ENCODE measurements at places on chromosomes 16 and 17.

DNA sequence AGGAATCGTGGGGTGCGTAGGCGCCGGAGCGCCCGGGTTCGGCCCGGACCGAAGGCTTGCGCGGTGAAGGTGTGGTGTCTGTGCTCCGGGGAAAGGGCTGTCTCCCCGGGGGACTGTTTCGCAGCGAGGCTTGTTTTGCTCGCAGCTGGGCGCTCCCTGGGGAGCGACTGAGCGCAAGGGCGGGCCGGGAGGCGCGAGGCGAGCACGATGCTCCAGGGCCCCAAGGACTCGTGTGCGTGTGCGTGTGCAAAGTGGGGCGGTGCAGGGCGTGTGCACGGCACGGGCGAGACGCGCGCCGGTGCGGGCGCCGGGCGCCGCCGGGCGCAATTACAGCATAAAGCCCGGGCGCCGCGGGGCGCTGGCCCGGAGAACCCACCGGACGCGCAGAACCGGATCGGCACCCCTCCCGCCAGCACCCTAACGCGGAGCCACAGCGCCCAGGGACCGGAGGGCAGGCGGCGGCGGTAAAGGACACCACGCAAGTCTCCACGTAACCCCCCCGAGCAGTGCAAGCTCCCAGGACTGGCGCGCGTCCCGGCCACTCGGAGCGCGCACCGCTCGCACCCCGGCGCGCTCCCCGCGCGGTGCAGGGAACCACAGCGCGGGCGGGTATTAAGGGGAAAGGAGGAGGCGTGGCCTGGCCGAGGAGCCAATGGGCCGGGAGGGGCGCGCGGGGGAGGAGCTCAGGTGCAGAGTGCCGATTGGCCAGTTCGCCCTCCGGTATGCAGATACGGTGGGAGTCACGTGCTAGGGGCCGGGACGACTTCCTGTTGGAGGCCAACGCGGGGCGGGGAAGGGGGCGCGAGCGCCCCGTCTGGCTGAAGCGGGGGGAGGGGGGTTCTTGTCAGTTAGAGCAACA lies at the start of gene TNRC6C:
TNRC6C (plus strand) TSS at position 847 of the 859 bp plus-strand sequence. CDS start 45,504 bp downstream, outside the sequence.
- DNase-seq, result peak; percentile 88

DNA sequence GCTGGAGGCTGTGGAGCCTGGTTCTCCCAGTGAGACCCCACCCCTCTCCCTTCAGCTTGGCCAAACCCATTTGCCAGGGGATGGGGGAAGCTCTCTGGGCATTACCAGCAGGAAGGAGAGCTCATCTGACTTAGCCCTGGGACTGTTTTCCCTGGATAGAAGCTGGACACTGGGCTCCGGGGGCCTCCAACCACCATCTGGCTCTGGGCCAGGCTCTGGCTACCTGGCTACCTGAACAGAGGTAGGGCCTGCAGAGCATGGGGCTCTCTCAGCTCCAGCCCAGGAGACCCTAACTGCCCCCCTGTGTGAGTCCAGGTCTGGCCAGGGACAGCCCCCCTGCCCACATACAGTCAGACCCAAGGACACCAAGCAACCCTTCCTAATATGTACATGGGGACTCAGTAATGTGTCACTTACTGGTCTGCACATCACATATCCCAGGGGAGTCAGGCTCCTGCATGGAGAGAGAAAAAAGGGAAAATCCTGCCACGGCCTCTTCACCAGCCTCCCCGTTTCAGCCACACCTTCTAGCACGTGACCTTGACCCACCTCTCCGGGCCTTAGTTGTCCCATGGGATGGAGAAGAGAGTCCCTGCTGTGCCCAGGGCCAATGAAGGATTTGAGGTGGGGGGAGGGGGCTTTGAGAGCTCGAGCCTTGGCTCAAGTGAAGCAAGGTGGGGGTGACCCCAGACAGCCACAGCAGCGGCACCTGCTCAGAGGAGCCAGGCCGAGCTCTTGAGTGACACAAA lies 13.8 kb downstream of the CNGB1 start:
- no peak for DNase-seq

GRCh38 chr17:18241229-18241871 lies 15.9 kb downstream of the LLGL1 start:
- no peak for DNase-seq

- peak; percentile 77 for DNase-seq
Measured at GRCh38 chr16:29029168-29029994, 44.5 kb downstream of the LAT start.

GRCh38 chr16:69411064-69411985 lies 13.1 kb upstream of the CYB5B start:
- DNase-seq, result no peak

- no peak for DNase-seq
Measured at GRCh38 chr17:2227025-2227699, 76.4 kb downstream of the SMG6 start.

Data from AG04449 (cell line).